ENCODE measurements at places on chromosomes 1 and 21. TPM values are rescaled to one million over a fixed set of nuclear protein-coding genes. Genes with fewer than 3 reads are reported as not detected.
A peak's percentile ranks its signal among the peaks of the same experiment; 100 is the strongest.

Gene NDC1
- 8.5 TPM for total RNA-seq

Gene KLHDC8A
- not detected for total RNA-seq

GRCh38 chr1:41450747-41451285 is 33.7 kb downstream of the EDN2 start:
- DNase-seq: no peak
- no peak overlapping the region for H3K4me3 ChIP-seq
- no peak overlapping the region for H3K27ac ChIP-seq
- no peaks in the 10 kb centered on the region for H3K4me1 ChIP-seq

DNA sequence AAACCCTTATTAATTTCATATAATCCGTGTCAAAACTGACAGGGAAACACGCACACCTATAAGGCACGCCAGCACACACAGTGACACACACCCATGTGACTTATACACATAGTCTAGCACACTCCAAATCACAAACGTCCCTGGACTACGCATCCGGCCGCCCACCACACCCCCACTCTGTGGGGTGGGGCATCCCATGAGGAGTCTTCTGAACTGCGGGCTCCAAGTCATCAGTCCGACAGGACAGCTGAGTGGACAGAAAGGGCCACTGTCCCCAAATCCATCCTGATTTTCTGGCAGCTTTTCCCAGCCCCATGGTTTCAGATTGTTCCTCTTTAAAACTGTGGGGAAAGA is 829 bp downstream of the PEA15 start:
- H3K4me1 ChIP-seq: no peaks in the 10 kb centered on the region
- peak overlapping the region; percentile 68 for H3K4me3 ChIP-seq
- no peaks in the 10 kb centered on the region for H3K27me3 ChIP-seq
- peak overlapping the region; percentile 81 for H3K27ac ChIP-seq
- peak; percentile 82 for DNase-seq

- DNase-seq: no peak
- H3K4me3 ChIP-seq: no peak overlapping the region
- no peaks in the 10 kb centered on the region for H3K36me3 ChIP-seq
Observed at GRCh38 chr1:230415405-230416132, 10.6 kb downstream of the PGBD5 start.

GRCh38 chr1:39258146-39258924 is 53.8 kb downstream of the MACF1 start:
- no peaks in the 10 kb centered on the region for H3K27me3 ChIP-seq
- DNase-seq: no peak

GRCh38 chr1:27455139-27455811 is 34.7 kb downstream of the WASF2 start:
- no peak overlapping the region for H3K27ac ChIP-seq
- H3K4me1 ChIP-seq: peaks cover 4% of the 10 kb centered on the region
- no peak overlapping the region for H3K4me3 ChIP-seq
- no peaks in the 10 kb centered on the region for H3K36me3 ChIP-seq

DNA sequence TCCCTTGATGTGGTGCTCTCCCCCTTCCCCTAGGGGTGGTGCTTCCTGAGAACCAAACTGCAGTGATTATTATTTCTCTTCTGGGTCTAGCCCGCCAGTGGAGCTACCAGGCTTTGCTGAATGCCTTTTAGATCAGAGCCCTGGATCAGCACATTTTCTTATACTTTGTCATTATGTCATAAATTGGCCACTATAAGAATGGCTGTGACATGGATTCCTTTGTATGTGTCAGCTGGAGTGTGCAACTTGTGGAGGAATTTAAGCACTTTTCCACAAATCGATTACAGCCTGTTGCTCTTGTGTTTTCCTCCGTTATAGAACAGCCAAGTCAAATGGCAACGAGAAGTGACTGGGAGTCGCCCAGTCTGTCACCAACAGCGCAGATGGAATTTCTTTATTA is 273.3 kb downstream of the DUSP10 start:
- no peak overlapping the region for H3K27ac ChIP-seq
- no peaks in the 10 kb centered on the region for H3K36me3 ChIP-seq
- no peaks in the 10 kb centered on the region for H3K27me3 ChIP-seq
- no peak for DNase-seq

DNA sequence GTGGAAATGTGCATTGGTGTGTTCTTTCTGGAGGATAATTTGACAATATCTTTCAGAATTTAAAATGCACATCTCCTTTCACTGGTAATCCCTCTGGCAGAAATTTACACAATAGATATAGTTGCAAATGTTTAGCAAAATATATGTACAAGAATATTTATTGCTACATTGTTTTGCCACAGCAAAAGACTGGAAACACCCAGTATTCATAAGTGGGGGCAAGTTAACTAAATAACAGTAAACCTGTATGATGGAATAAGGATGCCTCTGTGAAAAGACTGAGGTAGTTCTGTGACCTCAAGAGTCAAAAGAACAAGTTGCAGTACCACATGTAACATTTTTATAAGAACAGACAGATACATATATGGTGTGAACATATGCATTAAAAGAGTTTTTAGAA is 13.7 kb upstream of the TADA1 start:
- DNase-seq: no peak
- no peaks in the 10 kb centered on the region for H3K36me3 ChIP-seq
- no peak overlapping the region for H3K27ac ChIP-seq
- H3K4me3 ChIP-seq: no peak overlapping the region
- peaks cover 3% of the 10 kb centered on the region for H3K27me3 ChIP-seq

Gene KRTAP22-2
- not detected for total RNA-seq

GRCh38 chr1:207670997-207671396 is 26.1 kb downstream of the CR1L start:
- DNase-seq: no peak
- H3K4me1 ChIP-seq: no peaks in the 10 kb centered on the region
- H3K36me3 ChIP-seq: no peaks in the 10 kb centered on the region
- no peak overlapping the region for H3K4me3 ChIP-seq
- no peak overlapping the region for H3K27ac ChIP-seq

GRCh38 chr1:60031146-60031545 is 42.4 kb downstream of the C1orf87 start:
- no peaks in the 10 kb centered on the region for H3K27me3 ChIP-seq
- H3K4me3 ChIP-seq: no peak overlapping the region
- no peak overlapping the region for H3K27ac ChIP-seq
- H3K36me3 ChIP-seq: no peaks in the 10 kb centered on the region

DNA sequence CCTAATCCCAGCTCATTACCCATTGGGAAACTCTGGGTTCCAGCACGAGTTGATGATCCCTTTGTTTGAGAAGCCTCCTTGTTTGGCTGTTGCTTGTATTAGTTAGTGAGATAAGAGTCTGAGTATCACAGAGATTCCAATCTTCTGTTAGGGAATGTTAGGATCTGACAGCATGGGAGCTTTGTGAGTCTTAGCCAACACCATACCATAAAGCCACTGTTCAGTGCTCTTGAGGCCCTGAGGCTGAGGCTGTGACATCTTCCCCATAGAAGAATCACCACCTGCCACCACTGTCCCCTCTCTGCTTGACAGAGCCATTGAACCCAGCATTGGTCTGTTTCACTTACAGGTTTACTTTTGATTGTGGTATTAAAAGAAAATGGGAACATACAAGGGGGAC is 29.3 kb upstream of the NFASC start:
- DNase-seq: no peak
- no peaks in the 10 kb centered on the region for H3K27me3 ChIP-seq
- no peaks in the 10 kb centered on the region for H3K36me3 ChIP-seq
- H3K4me3 ChIP-seq: no peak overlapping the region
- H3K27ac ChIP-seq: no peak overlapping the region
- H3K4me1 ChIP-seq: no peaks in the 10 kb centered on the region

Gene HES3
- not detected for total RNA-seq

DNA sequence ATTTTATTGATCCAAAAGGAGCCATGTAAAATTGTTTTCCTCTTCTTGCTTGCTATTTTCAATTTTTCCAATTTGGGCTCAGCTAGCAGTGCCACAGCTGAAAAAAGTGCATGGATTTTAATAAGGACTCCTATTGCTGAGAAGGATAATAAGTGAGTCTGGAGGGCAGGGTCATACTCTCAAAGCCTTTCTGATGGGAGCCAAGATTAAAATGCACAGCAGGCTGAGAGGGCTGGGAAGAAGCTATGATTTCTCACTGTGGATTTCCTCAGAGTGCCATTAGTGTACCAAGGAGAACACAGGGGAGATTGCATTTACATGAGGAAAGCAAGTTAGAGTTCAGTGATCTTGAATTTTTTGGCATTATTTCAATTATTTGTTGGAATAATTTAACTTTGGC is 261.3 kb downstream of the ST6GALNAC3 start:
- H3K36me3 ChIP-seq: no peaks in the 10 kb centered on the region
- H3K4me1 ChIP-seq: peaks cover under 1% of the 10 kb centered on the region
- no peak for DNase-seq
- H3K4me3 ChIP-seq: no peak overlapping the region
- H3K27me3 ChIP-seq: no peaks in the 10 kb centered on the region
- H3K27ac ChIP-seq: no peak overlapping the region

DNA sequence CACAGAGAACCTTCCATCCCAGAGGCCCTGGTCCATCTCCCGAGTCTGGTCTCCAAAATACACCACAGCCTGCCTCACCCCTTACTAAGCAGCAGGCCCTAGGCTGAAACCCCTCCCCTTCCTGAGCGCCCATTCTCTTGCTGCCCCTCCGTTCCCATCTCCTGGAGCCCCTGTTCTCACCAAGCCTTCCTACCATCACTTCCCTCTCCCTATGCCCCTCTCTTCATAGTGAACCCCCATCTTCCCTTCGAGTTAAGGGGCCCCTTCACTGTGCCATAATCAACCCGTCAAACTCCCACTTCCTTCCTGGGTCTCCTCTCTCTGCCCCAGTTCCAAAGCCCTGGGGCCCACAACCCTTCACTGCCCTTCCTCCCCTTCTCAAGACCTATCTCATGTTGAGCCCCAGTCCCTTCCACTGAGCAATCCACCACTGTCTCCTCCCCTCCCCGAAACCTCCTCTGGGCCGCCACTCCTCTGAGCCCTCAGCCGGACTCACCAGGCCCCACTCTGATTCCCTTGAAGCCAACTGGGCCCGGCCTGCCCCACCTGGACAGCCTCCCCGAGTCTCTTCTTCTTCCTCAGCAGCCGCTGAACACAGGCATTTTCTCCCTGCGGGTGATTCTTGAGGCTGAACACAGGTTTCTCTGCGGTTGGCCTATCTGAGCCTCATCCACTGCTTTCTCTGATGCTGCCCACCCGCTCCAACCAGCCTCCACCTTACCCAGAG is 42.2 kb upstream of the WASF2 start:
- no peak overlapping the region for H3K4me3 ChIP-seq
- H3K36me3 ChIP-seq: peaks cover 5% of the 10 kb centered on the region
- no peak overlapping the region for H3K27ac ChIP-seq
- DNase-seq: peak; percentile 44
- no peaks in the 10 kb centered on the region for H3K27me3 ChIP-seq

Gene LEMD1
- 6.5 TPM for total RNA-seq

Gene C1orf210
- 21.1 TPM for total RNA-seq

DNA sequence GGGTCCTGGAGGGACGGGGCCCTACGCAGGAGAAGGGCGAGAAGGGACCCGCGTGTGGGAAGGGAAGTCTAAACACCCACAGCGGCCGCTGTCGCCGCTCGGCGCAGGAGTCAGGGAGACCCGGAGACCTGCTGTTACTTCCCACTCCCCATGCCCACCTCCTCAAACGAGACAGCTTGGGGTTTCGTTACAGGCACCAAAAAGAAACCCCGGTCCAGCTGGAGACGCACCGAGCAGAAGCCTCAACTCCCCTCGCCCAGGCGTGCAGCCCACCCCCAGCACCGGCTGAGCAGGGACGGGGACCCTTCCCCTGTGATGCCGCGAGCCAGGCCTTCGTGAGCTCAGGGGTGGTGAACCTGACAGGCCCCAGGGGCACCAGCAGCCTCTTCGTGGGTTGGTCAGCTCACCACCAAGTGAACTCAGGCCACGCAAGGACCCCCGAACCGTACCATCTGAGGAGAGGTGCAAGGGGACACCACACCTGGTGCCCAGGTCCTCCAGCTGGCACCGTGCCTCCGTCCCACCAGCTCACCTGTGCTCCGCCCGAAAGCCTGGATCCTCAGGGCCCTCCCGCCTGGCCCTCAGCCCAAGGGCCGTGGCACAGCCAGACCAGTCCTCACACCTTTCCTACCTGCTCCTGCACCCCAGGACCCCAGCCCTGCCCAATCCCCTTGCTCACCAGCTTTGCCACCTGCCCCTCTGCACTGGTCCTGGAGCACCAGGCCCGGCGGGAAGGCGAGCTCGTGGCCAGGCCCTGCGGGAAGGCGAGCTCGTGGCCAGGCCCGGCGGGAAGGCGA is 5.0 kb downstream of the SDF4 start:
- H3K4me1 ChIP-seq: peaks cover 12% of the 10 kb centered on the region
- DNase-seq: no peak
- no peak overlapping the region for H3K27ac ChIP-seq
- H3K36me3 ChIP-seq: peaks cover 22% of the 10 kb centered on the region

Gene TESK2
- total RNA-seq: 2.7 TPM
